ENCODE measurements at places on chromosomes 3 and 15.

- DNase-seq = no peak
Observed at GRCh38 chr3:49352281-49352680, 5.9 kb downstream of the GPX1 start.

- DNase-seq = no peak
Observed at GRCh38 chr15:66803749-66804148, 101.7 kb downstream of the SMAD6 start.

- DNase-seq = no peak
Observed at GRCh38 chr3:112773864-112774263, 72.8 kb downstream of the CD200R1L start.

- peak; percentile 42 for DNase-seq
Observed at GRCh38 chr3:124281453-124282316, 289.8 kb upstream of the ROPN1 start.

- DNase-seq = no peak
Observed at GRCh38 chr3:45947361-45947760, 4.1 kb downstream of the CXCR6 start.

DNA sequence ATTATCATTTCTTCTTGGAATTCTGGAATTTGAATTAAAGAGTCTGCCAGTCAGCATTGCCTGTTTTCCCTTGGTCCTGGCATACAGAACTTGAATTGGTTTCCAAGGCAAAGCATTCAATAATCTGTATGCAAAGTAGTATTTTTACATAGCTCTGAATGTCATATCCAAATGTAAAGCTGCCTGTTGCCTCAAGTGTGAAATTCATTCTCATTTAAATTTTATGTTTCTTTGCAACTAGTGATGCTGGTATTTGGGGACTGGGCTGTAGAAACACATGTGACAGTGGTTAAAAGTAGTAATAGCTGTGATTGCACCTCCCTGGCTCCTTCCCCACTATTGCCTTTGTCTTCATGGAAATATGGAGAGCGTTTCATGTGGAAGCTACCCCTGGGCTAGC, 743.9 kb upstream of the GOLIM4 start:
- no peak for DNase-seq

DNA sequence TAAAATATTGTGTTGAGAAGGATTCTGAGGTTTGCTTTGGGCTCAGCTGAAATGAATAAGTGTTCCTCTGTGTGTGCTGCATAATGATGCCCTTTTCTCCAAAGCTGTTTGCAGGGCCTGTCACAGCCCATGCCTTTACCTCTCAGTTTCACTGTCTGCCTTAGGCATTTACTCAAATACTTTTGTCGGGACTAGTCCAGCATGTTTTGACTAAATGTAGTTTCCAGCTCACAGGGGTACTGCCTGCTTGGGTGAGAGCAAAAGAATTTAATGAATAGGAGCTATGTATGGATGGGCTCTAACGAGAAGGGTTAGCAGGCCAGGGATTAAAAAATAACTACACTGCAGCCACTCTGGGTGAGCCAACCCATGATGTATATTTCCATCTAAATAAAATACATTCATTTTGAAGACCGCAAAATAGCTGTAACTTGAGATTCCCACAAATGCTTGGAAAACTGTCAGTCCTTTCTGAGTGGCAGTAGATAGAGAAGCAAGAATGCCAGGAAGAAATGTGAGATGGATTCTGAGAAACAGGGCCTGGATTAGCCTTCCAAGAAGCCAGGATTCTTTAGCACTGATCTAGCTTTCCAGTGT, 549.2 kb upstream of the TBL1XR1 start:
- DNase-seq = peak; percentile 40

DNA sequence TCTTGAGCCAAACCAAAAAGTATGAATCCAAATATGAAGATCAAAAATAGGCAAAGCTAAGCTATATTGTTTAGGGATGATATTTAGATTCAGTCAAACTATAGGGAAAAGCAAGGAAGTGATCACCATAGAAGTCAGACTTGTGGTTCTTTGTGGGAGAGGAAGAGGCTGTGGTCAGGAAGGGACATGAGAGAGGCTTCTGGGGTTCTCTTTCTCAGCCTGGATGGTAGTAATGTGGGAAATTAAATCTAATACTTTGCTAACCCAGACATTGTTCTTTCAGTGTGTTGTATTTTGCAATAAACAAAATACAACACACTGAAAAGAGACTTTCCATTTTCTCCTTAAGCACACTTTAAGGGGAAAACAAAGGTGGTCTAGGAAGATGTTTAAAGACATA, 3.1 kb downstream of the CX3CR1 start:
- no peak for DNase-seq

- DNase-seq = no peak
Observed at GRCh38 chr3:13706451-13706850, 157.5 kb downstream of the FBLN2 start.

GRCh38 chr3:15973940-15974339, 176.2 kb upstream of the ANKRD28 start:
- no peak for DNase-seq

DNA sequence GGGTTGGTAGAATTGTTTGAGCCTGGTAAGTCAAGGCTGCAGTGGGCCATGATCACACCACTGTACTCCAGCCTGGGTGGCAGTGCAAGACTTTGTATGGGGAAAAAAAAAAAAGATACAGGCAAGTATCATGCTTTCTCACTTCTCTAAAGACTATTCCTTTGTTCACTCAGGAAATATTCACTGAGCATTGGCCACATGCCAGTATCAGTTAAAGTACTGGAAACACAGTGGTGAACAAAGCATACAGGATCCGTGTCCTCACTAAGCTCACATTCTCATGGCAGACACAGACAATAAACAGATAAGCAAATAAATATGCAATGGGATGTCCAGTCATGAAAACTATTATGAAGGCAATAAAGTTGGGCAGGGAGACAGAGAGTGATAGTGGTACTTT, 5.1 kb upstream of the MTHFS start:
- no peak for DNase-seq

DNA sequence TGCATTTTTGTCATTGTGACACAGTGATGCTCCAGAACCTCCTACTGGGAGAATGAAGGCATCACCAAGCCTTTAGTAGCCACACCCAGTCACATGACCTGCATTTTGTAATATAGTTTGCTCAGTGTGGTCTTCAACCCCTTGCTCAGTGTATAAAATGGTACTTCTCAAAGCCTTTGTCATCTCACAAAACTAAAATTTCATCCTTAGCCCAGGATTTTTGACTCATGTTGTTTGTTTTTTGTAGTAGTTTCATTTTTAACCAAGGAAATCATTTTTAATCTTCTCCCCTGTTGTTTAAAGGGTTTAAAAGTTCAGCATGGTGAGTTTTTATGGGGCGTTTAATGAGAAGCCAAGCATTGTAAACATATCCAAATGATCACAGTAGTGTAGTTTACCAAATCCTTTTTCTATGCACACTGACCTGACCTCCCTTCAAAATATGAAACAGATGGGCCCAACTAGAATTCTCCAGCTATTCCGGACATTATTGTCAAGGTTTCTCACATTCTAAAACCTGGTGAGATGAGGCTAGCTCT, 123.5 kb upstream of the IL12A start:
- DNase-seq = no peak

GRCh38 chr3:64575211-64575844, 112.5 kb downstream of the ADAMTS9 start:
- DNase-seq = no peak

- DNase-seq = no peak
Observed at GRCh38 chr3:50588759-50589433, 19.6 kb downstream of the HEMK1 start.

DNA sequence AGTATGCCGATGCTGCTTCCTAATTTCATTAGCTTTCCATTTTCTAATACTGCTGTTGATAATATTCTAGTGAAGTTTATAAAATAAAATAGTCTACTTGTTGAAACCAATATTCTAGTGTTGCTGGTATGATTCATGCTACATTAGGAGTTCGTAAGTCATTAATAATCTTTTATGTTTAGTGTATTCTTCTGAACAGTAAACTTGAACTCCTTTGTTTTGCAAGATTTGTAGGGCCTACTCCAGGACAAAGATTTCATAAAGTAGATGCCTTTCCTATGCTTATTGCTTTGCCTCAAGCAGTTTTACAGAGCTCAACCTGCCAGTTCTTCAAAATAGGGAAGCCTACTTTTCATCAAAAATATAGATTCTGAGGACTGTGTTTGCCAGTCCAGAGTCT, 111.5 kb downstream of the RSRC1 start:
- no peak for DNase-seq

DNA sequence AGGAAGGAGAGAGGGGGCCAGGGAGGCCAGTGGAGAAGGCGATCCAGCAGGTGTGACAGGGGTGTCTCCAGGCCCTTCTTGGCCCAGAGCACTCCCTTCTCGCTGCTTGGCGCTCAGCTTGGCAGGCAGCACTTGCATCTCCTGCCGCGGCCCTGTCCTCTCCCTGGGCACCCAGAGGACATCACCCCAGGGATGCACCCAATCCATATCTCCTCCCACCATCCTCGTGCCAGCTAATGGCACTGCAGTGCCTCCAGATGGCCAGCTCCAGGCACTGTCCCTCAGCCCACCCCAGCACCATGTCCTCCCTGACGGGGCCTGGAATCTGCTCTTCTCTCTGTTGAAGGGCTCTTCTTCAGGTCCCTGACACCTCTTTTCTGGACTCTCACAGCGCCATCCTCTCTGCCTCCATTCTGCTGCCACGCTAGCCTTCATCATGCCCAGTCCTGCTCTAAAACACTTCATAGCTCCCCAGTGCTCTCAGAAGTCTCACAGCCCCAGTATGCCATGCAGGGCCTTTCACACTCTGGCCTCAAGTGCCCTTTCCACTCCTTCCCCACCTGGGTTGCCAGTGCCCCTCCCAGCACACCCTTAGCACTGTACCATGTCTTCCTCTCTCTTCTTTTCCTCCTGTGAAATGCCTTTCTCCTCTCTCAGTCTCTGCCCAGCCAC, 106.8 kb upstream of the SLC6A11 start:
- no peak for DNase-seq

GRCh38 chr3:126488886-126489569, 13.3 kb upstream of the ZXDC start:
- no peak for DNase-seq

DNA sequence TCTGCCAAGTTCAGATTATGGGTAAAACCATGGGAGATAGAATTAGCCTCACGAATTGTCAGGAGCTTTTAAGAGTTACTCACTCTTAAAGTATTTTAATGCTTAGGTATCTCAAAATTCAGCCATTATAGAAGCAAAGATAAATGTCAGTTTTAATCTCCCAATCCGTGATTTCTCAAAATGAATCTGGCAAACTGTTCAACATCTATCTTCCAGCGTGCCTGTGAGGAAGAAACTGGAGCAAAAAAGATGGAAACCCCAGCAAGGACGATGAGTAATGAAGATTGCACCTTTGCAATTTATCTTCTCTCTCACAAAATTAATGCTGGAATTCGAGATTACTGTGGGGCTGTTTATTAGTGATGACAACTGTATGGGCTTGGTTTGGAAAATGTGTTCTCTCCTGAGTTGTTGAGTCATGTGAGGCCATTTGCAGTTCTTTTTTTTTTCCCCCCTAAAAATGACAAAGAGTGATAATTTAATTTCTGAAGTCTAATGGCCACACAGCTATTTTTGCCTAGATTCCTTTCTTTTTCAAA, 70.5 kb downstream of the PYDC2 start:
- no peak for DNase-seq

- DNase-seq = peak; percentile 99
Observed at GRCh38 chr15:41972253-41973242, at the start of gene EHD4. Gene EHD4, minus strand, starts transcription at chr15:41972557. Its CDS starts 63 bp downstream, at chr15:41972494.

GRCh38 chr15:28990390-28990789, 104.6 kb downstream of the APBA2 start:
- DNase-seq = no peak

DNA sequence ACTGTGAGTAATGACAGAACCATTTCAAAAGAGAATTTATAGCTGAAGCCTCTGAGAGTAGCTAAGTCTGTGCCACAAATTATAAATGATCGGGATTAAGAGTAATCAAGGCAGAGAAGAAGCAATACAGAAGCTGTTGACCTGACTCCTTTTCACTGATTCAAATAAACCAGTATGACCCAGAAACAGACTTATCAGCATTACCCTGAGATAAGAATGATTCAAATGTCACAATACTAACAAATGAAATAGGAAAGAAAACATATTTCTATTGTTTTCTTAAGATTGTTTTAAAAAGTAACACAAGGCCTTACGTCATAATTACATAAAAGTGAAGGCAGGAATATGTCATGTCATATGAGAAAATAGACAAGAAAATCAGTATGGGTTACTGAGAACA, 1534.6 kb downstream of the SI start:
- DNase-seq = no peak

DNA sequence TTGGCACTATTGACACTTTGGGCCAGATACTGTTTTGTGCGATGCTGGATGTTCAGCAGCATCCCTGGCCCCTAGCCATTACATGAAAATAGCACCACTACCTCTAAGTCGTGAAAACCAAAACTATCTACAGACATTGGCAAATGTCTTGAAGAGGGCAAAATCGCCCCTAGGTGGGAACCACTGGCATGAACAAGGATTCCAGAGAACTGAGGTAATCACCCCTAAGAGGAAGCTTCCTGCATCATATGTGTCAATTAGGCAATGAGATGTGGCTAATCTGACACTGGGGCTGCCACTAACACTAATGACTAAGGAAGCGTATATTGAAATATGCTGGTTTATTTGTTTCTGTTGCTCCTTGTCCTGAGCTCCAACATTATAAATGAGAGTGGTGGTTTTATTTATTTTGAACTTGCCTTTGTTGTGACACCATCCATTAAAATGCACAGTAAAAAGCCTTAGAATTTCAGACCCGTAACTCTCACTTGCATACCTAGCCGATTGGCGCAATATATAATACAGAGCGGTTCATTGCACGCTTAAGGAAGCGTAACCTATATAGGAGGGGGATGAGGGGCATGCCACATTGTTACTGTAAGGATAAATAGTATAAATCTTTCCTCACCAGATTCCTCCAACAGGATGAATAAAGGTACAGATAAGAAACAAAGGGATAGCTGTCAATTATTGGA, 299.8 kb upstream of the CNTN4 start:
- DNase-seq = no peak

- DNase-seq = no peak
Observed at GRCh38 chr15:76064375-76064774, 4.6 kb downstream of the TMEM266 start.

DNA sequence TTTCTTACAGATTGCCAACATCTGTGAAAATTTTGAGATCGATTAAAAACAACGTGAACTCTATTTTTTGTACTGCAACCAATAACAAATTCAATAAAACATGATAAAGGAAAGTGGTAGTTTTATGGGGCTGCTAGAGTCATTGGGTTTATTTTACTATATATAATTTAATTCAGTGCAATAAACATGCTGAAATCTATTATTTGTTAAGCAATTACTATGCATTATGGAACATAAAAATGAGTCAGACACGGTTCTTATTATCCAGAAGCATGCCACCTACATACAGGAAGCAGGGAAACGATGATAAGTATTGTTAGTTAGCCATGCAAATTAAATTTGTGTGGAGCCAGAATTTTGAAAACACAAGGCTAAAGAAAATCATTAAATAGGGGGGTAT, 27.2 kb downstream of the NPHP3 start:
- no peak for DNase-seq

GRCh38 chr3:168250415-168250861, 154.7 kb upstream of the GOLIM4 start:
- peak; percentile 8 for DNase-seq

GRCh38 chr3:10511809-10512494, 6.6 kb upstream of the ATP2B2 start:
- peak; percentile 69 for DNase-seq

- no peak for DNase-seq
Observed at GRCh38 chr3:70716832-70717231, 404.4 kb upstream of the MDFIC2 start.

GRCh38 chr3:46845397-46845859, 17.8 kb downstream of the MYL3 start:
- DNase-seq = peak; percentile 26

- DNase-seq = no peak
Observed at GRCh38 chr3:65182682-65183081, 494.9 kb upstream of the ADAMTS9 start.

All from HS-27A (cell line).